Neural crest cell (in vitro differentiated cells): ENCODE measurements at places on chromosomes 1 and 21.

DNA sequence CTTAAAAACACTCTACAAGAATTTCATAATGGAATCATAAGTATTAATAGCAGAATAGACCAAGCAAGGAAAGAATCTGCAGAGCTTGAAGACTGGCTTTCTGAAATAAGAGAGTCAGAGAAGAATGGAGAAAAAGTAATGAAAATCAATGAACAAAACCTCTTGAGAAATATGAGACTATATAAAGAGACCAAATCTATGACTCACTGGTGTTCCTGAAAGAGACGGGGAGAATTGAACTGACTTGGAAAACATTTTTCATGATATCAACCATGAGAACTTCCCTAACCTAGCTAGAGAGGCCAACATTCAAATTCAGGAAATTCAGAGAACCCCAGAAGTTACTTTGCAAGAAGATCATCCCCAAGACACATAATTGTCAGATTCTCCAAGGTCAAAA lies 85.6 kb downstream of the GDAP2 start:
- no peak for DNase-seq
- no peak overlapping the region for H3K27ac ChIP-seq
- no peaks in the 10 kb centered on the region for H3K27me3 ChIP-seq

DNA sequence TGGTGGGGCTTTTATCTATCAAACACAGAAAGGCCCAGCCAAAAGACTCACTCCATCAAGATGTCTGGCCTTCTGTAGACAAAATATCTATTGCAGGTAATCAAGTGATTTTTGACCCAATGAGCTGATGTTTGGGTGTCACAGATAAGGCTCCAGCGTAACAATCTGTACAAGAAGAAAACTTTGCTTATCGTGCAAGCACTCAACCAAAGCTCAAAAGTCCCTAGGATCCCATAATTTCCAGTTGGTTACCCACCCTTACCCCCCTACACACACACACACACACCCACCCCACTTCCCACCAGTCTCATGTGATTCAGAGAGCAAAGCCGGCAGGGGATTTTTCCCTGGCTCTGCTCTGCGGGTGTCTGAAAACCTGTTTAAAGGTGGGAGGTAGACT lies 5.8 kb downstream of the ITPKB start:
- no peak overlapping the region for H3K4me3 ChIP-seq
- no peak for DNase-seq
- H3K4me1 ChIP-seq, result peaks cover 32% of the 10 kb centered on the region
- peaks cover 4% of the 10 kb centered on the region for H3K36me3 ChIP-seq
- no peaks in the 10 kb centered on the region for H3K27me3 ChIP-seq

GRCh38 chr1:19785660-19786059 lies 14.1 kb downstream of the TMCO4 start:
- H3K27ac ChIP-seq, result no peak overlapping the region
- no peak overlapping the region for H3K4me3 ChIP-seq
- DNase-seq, result no peak

DNA sequence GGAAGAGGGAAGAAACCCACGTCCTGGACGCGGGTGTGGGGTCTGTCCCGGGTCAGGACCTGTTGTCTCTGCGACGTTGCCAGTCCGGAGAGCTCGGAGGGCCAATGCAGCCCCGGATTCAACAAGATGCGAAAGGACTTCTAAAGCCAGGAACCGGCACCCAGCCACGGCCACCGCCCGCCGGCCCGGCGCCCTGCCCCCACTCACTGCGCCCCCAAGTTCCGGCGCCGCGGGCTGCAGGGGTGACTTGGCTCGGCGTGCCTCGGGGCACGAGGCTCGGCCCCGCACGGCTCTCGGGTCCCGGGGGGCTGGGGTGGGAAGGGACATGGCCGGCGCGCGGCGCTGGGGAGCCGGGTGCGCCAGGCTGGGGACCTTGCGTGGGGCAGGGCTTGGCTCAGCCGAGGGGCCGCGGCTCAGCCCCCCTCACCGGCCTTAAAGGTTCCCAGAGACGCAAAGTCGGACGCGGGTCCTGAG lies 51.8 kb upstream of the H6PD start:
- no peak overlapping the region for H3K27ac ChIP-seq
- H3K36me3 ChIP-seq, result no peaks in the 10 kb centered on the region

GRCh38 chr1:184388319-184388889 lies 1.6 kb downstream of the C1orf21 start:
- H3K27me3 ChIP-seq, result peaks cover 4% of the 10 kb centered on the region
- no peak overlapping the region for H3K27ac ChIP-seq
- H3K4me3 ChIP-seq, result peak overlapping the region; percentile 90
- no peaks in the 10 kb centered on the region for H3K36me3 ChIP-seq
- DNase-seq, result no peak

DNA sequence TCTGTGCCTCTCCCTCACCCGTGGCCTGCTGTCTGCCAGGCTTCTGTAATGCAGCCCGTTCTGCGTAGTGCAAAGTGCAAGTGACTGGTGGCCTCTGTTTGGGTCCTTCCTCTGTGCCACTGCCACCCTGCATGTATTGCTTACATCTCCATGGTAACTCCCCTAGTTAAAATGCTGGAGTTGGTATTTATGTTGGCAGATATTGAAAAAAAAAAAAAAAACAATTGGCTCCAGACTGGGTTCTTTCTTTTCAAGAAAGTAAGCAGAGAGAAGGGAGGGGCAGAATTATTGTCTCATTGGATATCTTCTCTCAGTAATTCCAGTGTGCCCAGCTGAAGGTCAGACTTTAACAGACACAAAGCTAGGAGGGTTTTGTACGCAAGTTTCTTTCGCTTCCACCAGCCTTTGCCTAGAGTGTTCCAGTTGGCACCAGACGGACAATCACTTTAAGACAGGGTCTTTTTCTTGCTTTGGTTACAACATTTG lies 242.3 kb downstream of the PBX1 start:
- no peak overlapping the region for H3K27ac ChIP-seq
- DNase-seq, result no peak
- H3K4me1 ChIP-seq, result peaks cover 11% of the 10 kb centered on the region
- no peak overlapping the region for H3K4me3 ChIP-seq
- H3K36me3 ChIP-seq, result peaks cover 15% of the 10 kb centered on the region
- H3K27me3 ChIP-seq, result no peaks in the 10 kb centered on the region

DNA sequence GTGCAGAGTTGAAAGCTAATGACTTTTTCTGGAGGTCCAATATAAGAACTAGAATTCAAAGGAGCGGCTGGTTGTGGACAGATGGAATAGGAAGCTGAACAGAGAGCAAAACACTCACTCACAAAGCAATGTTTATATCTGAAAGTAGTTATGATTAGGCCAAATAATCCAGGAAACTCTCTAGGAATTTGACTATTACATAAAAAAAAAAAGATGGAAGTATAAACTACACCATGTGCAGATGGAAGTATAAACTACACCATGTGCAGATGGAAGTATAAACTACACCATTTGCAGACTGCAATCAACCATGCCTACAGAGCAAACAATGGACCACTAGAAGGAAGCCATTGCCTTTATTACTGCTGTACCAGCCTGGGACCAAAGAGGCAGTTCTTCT lies 771.1 kb downstream of the BRINP3 start:
- DNase-seq, result no peak
- no peaks in the 10 kb centered on the region for H3K27me3 ChIP-seq
- no peaks in the 10 kb centered on the region for H3K4me1 ChIP-seq
- H3K4me3 ChIP-seq, result no peak overlapping the region
- no peak overlapping the region for H3K27ac ChIP-seq

GRCh38 chr1:101953623-101954022 lies 43.1 kb downstream of the OLFM3 start:
- H3K36me3 ChIP-seq, result no peaks in the 10 kb centered on the region
- no peak overlapping the region for H3K27ac ChIP-seq
- no peak for DNase-seq
- H3K4me1 ChIP-seq, result no peaks in the 10 kb centered on the region
- no peak overlapping the region for H3K4me3 ChIP-seq

DNA sequence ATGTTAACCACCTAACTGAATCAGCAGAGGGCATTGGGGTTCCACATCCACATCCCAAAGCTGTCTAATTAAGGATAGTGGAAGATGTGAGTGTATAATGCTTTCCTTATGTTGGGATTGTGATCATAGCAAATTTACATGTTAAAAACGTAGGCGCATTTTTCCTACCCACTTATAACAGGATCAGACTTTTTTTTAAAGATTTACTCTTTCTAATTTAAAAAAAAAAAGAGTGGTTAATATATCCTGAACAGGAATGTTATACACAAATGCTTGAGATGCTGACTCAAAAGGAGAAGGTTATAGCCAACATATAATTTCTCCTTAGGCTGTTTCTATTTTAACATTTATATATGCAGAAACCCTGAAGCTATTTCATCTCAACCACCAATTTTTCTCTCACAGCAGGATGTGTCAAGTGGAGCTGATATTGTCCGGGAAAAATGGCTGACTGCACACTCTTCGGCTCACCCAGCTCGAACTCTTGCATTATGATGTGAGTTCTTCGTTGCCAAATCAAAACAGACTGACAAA lies 40.3 kb downstream of the RGS5 start:
- H3K4me1 ChIP-seq, result no peaks in the 10 kb centered on the region
- DNase-seq, result no peak
- no peaks in the 10 kb centered on the region for H3K27me3 ChIP-seq

GRCh38 chr1:10835421-10835820 lies 39.0 kb upstream of the CASZ1 start:
- no peaks in the 10 kb centered on the region for H3K36me3 ChIP-seq
- no peak overlapping the region for H3K27ac ChIP-seq
- H3K27me3 ChIP-seq, result peaks cover 25% of the 10 kb centered on the region
- DNase-seq, result no peak

GRCh38 chr1:111924786-111925185 lies 64.7 kb downstream of the KCND3 start:
- DNase-seq, result no peak
- H3K36me3 ChIP-seq, result no peaks in the 10 kb centered on the region
- no peak overlapping the region for H3K27ac ChIP-seq
- H3K4me1 ChIP-seq, result peaks cover 20% of the 10 kb centered on the region

DNA sequence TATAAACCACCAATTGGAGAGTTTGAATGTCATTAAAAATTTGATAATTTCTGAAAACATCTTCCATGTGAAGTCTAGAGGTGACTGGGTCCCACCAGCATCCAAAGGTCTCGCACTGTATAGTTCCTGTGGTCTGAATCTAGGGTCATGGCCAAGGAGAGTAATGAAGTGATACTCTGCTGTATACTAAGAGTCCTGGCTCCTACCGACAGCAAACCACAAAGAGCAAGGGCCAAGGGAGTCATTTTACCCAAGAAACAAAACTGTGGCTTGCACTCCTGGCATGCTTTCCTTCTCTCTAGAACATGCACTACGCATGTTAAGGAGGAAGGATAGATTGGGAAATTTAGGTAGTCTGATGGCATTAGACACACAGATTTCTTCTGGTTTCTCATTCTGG lies 115.6 kb downstream of the BRINP2 start:
- no peak overlapping the region for H3K4me3 ChIP-seq
- no peaks in the 10 kb centered on the region for H3K27me3 ChIP-seq
- H3K27ac ChIP-seq, result peak overlapping the region; percentile 45
- peaks cover 22% of the 10 kb centered on the region for H3K4me1 ChIP-seq

GRCh38 chr1:7497107-7497637 lies 273.9 kb upstream of the VAMP3 start:
- H3K27me3 ChIP-seq, result no peaks in the 10 kb centered on the region
- DNase-seq, result no peak
- no peaks in the 10 kb centered on the region for H3K36me3 ChIP-seq
- H3K4me3 ChIP-seq, result no peak overlapping the region

DNA sequence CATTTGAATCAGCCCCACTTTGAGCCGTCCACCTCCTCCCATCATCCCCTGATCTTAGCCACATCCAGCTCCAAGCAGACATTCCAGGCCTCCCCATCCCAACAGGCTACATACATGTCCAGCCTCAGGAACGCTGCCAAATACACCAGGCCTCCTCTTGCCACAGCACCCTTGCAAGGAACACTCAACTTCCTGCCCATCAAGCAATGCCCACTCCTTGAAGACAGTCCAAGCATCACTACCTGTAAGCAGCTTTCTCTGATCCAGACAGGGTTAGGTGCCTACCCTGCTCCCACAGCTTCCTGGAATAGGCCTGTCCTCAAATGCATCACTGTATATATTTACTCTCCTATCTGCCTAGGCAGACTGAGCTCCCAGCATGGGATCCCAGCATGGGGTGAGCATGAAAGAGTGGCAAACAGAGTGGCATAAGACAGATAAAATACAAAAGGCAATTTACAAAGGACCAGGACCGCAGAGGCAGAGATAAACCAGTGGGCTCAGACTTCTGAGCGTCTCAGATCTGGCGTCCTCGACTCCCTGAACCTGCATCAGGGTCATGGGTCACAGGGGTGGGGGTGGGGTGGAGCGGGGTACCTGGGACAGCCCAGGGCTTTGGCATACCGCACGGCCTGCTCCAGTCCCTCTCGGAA lies 816 bp downstream of the HYI start:
- peaks cover 25% of the 10 kb centered on the region for H3K36me3 ChIP-seq
- H3K27me3 ChIP-seq, result peaks cover 8% of the 10 kb centered on the region
- peaks cover 25% of the 10 kb centered on the region for H3K4me1 ChIP-seq
- H3K4me3 ChIP-seq, result peak overlapping the region; percentile 86

GRCh38 chr1:58156124-58156468 lies 390.4 kb downstream of the OMA1 start:
- peaks cover 10% of the 10 kb centered on the region for H3K4me1 ChIP-seq
- no peak for DNase-seq
- no peaks in the 10 kb centered on the region for H3K27me3 ChIP-seq
- no peak overlapping the region for H3K27ac ChIP-seq
- no peak overlapping the region for H3K4me3 ChIP-seq

DNA sequence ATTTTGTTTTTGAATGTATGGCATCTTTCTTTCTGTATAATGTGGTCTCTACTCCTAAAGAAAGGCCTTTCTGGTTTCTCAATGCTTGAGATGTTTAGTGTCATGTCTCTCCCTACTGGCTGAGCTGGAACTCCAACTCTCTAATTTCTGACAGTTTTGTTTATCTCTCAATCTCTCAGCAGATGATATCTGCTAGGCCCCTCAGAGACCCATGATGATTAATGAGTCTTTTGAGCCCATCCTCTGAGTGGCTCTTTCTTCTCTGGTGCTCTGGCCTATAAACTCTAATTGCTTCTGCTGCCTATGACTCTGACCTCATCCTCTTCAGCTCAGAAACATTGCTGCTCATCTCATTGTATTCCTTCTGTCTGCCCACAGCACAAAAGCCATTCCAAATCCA lies 46.6 kb downstream of the CRB1 start:
- H3K36me3 ChIP-seq, result no peaks in the 10 kb centered on the region
- H3K27ac ChIP-seq, result peak overlapping the region; percentile 0
- DNase-seq, result no peak
